Activated CD4-positive, CD25-positive, alpha-beta regulatory T cell (primary cell): ENCODE measurements at places on chromosomes 4 and X.

- DNase-seq, result no peak
Observed at GRCh38 chr4:6480534-6481088, 8.2 kb upstream of the PPP2R2C start.

- no peak for DNase-seq
Observed at GRCh38 chr4:70360460-70360859, at the start of gene SMR3A. Gene SMR3A (plus strand): TSS chr4:70360760. CDS start chr4:70362116, 1,356 bp downstream.

DNA sequence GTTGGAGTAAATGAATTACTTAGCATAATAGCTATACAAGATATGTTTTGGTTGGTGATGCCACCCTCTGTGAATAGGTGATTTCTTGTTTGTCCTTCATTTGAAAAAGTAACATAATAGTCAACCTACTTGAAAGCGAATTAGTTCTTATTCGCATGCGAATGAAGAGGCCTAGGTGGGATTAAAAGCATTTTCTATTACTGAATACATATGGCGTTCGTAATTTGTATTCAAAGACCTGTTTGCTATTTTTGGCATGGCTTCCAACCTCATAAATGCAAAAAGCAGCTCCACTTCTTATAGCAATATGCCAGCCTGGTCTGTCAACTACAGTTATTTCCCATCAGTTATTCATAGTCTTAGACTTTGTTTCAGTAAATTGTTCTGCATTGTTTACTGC is 261.3 kb downstream of the TENM3 start:
- no peak for DNase-seq

DNA sequence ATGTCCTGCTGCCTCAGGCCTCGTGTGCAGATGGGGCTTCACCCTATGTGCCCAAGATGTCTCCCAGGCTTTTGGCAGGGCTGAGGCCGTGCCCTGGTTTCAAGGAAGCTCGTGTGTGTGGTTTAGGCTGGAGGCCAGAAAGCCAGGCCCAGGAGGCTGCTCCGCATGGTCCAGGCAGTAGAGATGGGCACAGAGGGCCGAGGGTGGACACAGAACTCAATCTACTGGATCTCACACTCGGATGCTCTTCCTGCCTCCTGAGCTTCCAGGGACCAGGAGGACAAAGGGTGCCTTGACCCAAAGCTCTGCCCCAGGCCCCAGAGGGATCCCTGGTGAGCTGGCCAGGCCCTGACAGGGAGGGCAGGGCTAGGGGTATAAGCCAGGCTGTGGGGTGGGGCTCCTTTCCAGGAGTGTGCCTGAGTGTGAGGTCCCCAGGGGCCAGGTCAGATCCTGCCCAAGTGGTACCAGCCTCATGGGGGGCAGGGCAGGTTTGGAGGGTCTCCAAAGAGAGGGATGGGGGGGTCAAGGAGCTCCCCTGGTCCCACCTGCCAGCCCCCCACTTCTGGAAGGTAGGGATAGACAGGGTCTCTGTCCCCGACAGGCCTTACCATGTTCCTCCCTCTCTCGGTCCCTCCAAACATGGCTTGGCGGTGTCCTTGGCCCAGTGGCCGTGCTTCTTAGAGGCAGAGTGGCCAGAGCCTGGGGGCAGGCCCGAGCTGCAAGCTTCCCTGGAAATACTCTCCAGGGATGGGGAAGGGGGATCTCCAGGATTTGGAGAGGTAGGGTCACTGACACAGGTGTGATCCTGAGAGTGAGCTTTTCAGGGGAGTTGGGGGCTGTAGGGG is 23.8 kb downstream of the HTRA3 start:
- DNase-seq, result no peak

- DNase-seq, result no peak
Observed at GRCh38 chrX:24526616-24527015, 61.5 kb downstream of the PDK3 start.

DNA sequence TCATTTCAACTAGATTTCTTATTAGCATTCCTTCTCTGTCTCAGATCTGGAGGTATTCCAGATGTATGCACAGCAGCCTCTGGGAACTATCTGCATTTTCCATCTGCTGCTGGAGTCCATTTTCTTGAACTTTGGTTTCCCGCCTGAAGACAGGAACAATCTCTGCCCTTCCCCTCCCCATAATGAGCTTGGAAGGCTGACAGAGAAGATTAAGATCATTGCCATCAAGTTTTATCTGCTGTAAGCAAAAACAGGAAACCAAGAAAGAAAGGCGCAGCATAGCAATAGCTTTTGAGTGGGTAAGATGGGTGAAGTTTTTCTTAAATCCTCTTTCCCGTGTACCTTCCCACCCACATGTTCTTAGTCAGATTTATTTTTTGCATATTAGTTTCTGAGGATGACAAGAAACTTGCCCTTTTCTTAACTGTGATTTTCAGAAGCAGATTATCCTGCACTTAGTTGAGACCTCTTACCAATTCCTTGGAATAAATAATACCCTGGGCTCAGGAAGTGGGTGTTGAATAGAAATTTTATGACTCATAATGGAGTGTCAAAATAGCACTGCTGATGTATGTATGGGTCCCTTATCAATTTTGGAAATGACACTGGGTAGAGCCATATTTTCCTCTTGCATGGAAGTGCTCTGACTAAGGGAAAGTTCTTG is 78.3 kb downstream of the CT47B1 start:
- DNase-seq, result no peak

DNA sequence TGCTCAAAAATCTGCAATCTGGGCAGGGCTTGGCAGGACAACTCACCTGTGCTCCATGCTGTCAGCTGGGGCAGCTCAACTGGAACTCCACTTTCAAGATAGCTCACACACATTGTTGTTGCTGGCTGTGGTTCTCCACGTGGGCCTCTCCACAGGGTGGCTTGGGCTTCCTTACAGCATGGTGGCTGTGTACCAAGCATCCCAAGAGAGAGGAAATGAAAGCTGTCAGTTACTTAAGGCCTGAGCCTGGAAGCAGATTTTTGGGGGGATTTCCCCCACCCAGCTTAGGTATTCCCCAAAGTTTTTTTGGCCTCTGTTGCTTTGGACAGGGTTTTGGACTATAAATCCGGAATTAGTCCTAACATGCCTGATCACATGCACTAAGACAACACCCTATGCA is 81.0 kb downstream of the BCOR start:
- no peak for DNase-seq

GRCh38 chrX:34559325-34559724 is 97.8 kb downstream of the TMEM47 start:
- DNase-seq, result no peak

GRCh38 chr4:88599298-88599697 is 7.0 kb downstream of the HERC3 start:
- DNase-seq, result no peak
